ENCODE measurements at places on chromosomes 12 and 14. TPM values are rescaled to one million over a fixed set of nuclear protein-coding genes. Genes with fewer than 3 reads are reported as not detected.

Gene GNB3
- 1.3 TPM for total RNA-seq

Gene HECTD1
- total RNA-seq: 534 TPM

Gene GAS2L3
- total RNA-seq: 33.4 TPM

Gene EXOC3L4
- 0.26 TPM for total RNA-seq

Gene CISTR
- not detected for total RNA-seq

Gene PRPF40B
- total RNA-seq: 11.7 TPM

Gene NYNRIN
- total RNA-seq: 8.2 TPM

Gene OTOGL
- under 0.01 TPM for total RNA-seq

Gene PLEKHH1
- 0.33 TPM for total RNA-seq

Gene MMP19
- total RNA-seq: 7.1 TPM

Gene SPIC
- not detected for total RNA-seq

Gene SMIM41
- total RNA-seq: 2.0 TPM

Gene RFLNA
- 0.26 TPM for total RNA-seq

Gene PLEK2
- total RNA-seq: 0.51 TPM

Gene FRMD6
- 157 TPM for total RNA-seq

Gene TGM1
- total RNA-seq: 0.83 TPM

Gene ST8SIA1
- total RNA-seq: 5.9 TPM

Gene PPP1R1A
- not detected for total RNA-seq

Gene ADAM21
- 0.66 TPM for total RNA-seq

Gene PAX9
- total RNA-seq: not detected

Gene PPP1R36
- total RNA-seq: 1.3 TPM

Gene GPR137C
- 0.51 TPM for total RNA-seq

Gene PELI2
- 29.2 TPM for total RNA-seq

Gene INSM2
- not detected for total RNA-seq

Gene EPS8
- total RNA-seq: 71.4 TPM

Gene IFNG-AS1
- total RNA-seq: not detected

Gene GLI1
- 2.0 TPM for total RNA-seq

Gene TSPAN19
- not detected for total RNA-seq

Gene CTSG
- not detected for total RNA-seq

Gene RPS6KA5
- 2.0 TPM for total RNA-seq

Gene FAIM2
- 3.6 TPM for total RNA-seq

Data from fibroblast of lung (primary cell).